Activated effector memory CD4-positive, alpha-beta T cell treated with Interleukin-2 at 50 U/mL for 16 hours (primary cell): ENCODE measurements at places on chromosomes 4 and X.

- no peak for DNase-seq
Observed at GRCh38 chr4:172202480-172203076, 389.4 kb downstream of the GALNTL6 start.

GRCh38 chr4:46277165-46277951 lies 112.6 kb downstream of the GABRA2 start:
- DNase-seq = no peak

DNA sequence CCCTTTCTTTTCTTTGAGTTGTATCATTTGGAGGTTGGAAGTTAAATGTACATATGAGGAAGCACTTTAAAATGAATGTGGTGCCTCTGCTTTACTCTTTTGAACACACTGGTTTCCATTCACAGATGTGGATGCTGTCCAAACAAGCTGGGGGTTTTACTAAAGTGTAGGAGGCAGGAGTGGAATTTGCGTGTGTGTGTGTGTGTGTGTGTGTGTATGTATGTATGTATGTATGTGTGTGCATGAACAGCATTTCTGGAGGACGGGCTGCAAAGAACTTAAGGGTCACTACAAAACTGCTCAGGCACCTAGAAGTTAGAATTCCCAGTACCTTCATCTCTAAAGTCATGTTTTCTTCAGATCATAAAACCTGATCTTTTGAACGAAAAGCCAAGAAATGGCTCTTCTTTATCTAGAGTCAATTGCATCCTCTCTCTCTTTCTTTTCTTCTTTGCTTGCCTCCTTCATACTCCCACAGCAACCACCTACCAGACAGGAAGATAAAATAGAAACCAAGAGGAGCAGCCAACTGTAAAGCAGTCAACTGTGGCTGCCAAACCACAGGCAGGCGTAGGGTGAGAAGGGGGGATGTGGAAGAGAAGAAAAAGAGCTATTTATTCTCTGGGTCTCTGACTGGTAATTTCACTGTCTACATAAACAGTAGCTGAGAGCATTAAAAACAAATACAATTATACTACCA lies 177.0 kb upstream of the RASGEF1B start:
- DNase-seq = no peak

DNA sequence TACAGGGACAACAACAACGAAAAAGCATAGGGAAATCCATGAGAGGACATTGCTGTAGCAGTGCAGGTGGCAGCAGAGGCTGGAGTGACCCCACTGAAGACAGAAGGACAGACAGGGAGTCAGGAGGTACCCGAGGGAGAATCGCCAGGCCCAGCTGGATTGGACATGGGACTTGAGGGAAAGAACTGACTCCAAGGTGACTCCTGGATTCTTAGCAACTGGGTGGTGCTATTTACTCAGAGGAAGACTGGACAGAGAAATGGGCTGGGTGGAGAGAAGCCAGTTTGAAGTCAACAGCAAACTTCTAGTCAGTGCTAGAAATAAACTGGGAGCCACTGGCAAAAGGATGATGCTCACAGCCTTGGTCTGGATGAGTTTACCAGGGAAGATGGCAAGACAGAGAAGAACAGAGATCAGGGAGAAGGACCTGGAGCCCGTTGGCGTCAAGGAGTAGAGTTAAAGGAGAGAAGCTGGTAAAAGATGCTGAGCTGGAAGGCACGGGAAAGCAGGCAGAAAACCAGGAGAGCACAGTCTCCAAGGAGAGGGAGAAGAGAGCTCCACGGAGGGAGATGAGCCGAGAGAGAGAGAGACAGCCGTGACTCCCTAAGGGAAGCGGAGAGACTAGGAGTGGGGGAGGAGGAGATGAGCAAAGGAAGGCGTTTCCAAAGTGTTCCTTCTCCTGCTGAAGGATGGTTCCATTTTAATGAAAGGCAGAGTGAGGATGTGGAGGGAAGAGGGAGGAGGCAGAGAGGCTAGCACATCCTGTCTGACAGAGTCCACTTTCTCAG lies 119.4 kb downstream of the AFAP1 start:
- DNase-seq = no peak

- DNase-seq = no peak
Observed at GRCh38 chr4:70938086-70938485, 35.9 kb downstream of the MOB1B start.

DNA sequence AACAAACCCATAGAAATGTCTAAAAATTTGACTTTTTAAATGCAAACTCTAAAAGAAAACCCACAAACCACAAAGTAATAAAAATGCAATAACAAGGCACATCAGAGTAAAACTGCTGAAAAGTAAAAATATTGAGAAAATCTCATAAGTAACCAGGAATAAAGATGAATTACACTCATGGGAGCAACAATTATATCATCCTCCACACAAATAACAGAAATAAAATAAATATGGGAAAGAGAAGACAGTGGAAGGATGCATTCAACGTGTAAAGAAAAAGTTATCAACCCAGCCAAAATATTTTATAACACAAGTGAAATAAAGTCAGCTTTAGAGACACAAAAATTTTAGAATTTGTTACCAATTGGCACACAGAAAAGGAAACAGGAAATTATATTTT lies 1420.2 kb downstream of the PCDH18 start:
- no peak for DNase-seq

- DNase-seq = no peak
Observed at GRCh38 chrX:153750127-153750774, 13.8 kb upstream of the PLXNB3 start.

- DNase-seq = no peak
Observed at GRCh38 chr4:20249333-20249732, 2.4 kb upstream of the SLIT2 start.

- no peak for DNase-seq
Observed at GRCh38 chr4:38677441-38677840, 13.4 kb downstream of the KLF3 start.

GRCh38 chr4:107712236-107712635 lies 7.8 kb downstream of the PAPSS1 start:
- no peak for DNase-seq

DNA sequence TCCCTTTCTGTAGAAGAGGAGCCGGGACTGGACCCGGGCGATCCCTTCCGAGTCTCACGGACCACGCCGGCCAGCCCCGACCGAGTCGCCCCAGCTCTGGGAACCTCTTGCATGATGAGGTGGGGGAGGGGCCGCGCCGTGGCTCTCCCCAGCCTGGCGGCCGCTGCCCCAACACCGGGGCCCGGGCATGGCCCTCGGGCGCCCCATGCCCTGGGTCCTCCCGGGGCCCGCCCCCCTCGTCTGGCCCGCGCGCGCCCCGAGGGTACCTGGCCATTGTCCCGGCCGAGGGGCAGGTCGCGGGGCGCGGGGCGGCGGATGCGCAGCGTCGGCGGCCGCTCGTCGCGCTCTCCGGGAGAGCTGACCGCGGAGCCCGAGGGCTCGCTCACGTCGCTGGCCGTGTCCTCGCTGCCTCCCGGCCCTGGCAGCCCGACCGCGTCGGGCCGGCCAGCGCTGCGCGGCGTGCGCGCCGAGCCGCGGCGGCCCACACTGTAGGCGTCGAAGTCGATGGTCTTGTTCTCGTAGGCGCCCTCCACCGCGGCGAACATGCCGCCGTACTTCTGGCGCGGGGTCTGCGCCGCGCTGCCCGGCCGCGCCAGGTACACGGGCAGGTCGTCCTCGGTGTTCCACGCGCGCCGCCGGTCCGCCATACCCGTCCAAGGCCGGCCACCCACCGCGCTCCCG lies 423 bp downstream of the CRMP1 start:
- no peak for DNase-seq

DNA sequence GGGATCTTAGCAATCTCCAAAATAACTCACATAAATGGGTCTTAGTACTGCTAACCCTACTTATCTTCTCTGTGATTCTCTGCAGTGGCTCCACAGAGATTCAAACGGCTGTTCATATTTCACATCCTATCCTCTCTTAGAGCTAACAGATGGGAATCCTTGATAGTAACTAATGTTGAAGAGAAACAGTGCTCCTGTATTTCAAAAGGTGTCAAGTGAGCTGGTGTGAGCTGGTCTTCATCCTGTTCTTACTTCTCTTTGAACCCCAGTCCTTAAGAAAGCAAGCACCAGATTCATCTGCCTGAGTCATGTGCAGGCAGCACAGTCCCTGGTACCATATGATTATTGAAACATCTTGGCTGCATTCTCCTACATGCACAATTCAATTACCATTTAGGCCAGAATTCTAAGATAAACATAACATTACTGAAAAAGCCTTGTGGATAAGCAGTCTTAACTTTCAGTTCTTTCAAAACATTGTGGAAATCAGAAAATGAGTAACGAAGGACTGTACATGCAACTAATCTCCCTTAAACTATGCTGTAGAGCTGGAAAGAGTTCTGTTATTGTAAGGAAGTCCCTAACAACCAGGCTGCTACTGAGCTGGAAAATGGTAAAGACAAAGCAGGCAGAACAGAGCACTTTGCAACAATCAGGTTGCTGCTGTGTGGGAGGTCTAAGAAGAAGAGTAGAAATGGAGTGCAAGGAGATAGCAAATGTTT lies 153.1 kb downstream of the NPNT start:
- DNase-seq = no peak

GRCh38 chrX:71938371-71938770 lies 27.7 kb downstream of the NHSL2 start:
- no peak for DNase-seq

GRCh38 chr4:21879187-21879586 lies 69.4 kb downstream of the KCNIP4 start:
- no peak for DNase-seq

- DNase-seq = no peak
Observed at GRCh38 chr4:130336585-130337217, 1240.7 kb downstream of the C4orf33 start.

DNA sequence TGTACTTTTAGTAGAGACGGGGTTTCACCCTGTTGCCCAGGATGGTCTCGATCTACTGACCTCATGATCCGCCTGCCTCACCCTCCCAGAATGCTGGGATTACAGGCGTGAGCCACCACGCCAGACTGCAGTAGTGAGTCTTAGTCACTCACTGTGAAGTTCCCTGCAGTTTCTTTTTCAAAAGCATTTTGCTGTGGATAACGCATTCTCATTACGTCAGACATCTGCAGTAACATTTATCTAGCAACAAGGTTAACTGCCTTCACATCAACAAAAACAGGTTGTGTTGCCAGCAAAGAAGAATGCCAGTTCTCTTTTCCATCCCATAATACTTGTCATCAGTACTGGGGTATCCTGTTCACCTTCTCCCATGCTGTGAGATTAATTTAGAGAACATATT lies 164.6 kb downstream of the DHRSX start:
- no peak for DNase-seq

GRCh38 chr4:41496977-41497376 lies 41.0 kb upstream of the LIMCH1 start:
- DNase-seq = no peak

GRCh38 chr4:119026662-119027444 lies 108.8 kb upstream of the MYOZ2 start:
- no peak for DNase-seq

DNA sequence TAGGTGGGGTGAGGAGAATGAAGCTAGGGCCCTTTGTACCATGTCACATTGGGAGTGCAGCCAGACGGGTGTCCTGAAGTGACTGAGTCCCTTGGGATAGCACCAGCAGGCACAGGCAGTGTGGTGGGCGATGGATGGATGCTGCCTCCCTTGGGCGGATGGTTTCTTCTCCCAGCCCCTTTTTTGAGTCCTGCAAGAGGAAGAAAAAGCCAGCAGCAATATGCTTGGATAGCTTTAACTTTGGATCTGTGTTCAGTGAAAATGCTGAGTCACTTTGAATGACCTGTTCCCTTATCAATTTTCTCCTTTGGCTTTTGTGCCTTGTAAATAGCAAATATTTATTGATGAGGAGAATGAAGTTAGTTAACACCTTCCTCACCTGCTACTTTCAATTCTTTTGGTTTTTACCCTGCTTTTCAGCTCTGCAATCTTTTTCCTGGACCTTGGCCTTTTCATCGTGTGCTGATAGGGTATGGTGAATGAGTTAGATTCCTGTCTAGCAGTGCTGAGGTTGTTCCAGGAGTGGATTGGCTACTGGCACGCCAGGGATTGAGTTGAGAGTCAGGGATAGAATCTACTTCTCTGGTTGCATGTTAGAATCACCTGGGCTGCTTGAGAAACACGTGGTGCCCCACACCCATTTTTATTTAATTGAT lies 10.2 kb downstream of the DCUN1D4 start:
- no peak for DNase-seq

- no peak for DNase-seq
Observed at GRCh38 chr4:72179342-72179741, 147.5 kb downstream of the NPFFR2 start.
